RKO (cell line): ENCODE measurements at places on chromosomes 4 and X.

DNA sequence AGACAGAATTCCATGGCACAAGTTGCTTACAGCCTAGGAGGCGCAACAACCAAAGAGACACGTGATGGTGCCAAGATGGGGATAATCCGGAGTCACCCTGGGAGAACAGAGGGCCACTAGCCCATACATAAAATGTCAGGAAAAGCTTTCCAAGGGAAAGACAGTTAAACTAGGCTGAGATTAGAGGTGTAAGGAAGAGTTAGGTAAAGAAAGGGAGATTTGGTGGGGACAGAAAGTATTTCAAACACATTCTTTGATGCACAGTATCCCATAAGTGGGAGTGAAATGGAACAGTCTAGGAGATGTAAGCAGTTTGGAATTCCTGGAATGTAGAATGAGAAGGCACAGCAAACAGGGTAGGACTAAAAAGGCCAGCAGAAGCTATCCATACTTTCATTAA lies 860.9 kb upstream of the LCORL start:
- peak; percentile 19 for DNase-seq

DNA sequence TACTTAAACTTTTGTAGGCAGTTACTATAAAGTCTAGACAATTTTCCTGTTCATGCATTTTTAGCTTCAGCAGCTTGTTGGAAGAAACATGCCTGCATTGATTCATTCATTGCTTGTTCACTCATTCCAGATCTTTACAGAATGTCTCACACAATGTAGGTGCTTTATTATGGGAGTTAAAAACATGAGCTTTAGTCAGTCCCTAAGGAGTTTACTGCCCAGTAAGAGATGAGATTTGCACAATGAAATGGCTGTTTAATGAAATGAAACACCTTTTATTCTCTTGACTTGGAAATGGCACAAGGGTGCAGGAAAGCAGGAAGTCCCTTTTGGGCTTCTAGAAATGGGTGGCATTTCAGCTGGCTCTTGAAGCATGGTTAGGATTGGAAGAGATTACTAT lies 2.9 kb downstream of the NOCT start:
- DNase-seq: peak; percentile 49

DNA sequence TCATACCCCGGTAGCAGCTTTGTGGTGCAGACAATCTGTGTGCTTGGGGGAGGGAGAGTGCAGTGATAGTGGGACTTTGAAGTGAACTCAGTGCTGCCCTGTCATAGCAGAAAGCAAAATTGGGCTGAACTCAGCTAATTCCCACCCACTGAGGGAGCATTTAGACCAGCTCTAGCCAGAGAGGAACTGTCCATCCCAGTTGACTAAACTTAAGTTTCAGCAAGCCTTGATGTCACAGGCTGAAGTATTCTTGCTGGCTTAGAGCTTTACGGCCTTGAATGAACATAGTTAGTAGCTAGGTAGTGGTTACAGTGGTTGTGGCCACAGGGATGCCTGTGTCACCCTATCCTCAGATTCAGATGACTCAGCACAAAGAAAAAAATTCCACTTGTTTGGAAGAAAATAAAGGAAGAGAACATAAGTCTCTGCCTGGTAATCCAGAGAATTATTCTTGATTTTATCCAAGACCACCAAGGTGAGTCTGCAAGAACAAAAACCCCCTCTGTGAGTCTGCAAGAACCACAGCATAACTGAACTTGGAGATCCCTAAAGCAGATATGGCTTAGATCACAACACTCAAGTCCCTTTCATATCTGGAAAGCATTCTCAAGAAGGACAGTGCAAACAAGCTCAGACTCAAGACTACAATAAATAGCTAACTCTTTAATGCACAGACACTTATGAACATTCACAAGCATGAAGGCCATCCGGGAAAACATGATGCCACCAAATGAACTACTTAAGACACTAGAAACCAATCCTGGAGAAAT lies 39.4 kb downstream of the ADH7 start:
- no peak for DNase-seq

DNA sequence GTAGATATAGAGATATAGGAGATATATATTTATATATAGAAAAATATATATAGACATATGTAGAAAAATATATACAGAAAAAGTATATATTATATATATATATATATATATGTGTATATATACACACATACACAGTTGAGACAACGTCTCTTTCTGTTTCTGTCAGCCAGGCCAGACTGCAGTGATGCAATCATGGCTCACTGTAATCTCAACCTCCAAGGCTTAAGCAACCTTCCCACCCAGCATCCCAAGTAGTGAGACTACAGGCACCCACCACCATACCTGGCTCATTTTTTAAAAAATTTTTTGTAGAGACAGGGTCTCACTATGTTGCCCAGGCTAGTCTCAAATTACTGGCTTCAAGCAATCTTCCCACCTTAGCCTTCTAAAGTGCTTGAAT lies 426.3 kb downstream of the GPM6A start:
- DNase-seq: no peak

DNA sequence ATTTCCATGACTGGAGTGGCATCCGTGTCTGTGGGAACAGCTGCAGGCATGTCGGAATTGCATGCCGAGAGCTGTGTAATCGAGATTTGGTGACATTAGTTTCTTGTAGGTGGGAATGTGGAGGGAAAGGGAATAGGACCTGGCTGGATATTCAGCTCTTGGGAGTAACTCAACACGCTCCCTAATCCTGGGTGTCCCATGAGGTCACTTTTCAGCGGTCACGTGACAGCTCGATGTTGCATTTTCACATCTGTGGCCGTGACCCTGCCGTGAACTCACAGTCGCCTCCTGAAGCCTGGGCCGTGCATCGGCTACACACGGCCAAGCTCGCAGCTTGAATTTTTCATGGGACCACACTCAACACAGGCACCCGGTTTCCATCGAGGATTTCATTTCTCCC lies 25.8 kb upstream of the PSAPL1 start:
- DNase-seq: no peak
